ENCODE measurements at places on chromosomes 11 and 22.

GRCh38 chr22:50488006-50488677 lies 1.5 kb downstream of the MIOX start:
- no peak for DNase-seq

DNA sequence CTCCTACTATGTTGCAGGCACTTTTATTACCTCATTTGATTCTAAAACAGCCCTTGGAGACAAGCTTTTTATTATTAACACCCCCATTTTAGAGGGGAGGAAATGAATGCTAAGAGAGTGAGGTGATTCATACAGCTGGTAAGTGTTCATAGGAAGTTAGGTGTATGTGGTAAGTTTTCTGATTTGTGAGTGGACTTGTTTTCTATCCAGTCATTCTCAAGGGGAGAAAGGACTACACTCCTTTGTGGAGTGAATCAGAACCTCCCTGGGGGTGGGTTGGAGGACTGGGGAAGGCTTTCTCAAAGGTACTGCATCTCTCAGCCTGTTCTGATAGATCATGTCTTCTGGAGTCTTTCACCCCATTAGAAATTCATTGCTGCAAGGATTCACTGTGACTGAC lies 23.5 kb downstream of the PKNOX2 start:
- DNase-seq: no peak

DNA sequence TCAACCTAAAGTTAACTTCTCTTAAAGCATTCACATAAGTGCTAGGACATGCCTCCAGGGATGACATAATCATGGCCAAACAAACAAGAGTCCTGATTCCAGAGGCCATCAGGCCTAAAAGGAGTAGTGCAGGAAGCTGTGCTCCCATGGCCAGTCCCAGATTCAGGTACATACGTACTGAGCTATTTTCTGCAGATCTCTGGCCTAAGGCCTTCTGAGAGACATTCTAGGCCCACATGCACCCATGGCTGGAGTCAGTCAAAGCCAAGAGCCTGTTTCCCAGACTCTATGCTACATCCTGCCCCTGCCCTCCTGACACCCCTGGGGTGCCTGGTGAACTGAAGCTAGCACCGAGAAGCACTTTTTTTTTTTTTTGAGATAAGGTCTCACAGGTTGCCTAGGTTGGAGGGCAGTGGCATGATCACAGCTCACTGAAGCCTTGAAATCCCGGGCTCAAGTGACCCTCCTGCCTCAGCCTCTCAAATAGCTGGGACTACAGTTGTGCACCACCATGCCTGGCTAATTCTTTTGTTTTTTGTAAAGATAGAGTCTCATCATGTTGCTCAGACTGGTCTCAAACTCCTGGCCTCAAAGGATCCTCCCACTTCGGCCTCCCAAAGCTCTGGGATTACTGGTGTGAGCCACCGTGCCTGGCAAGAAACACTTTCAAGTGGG lies 553 bp downstream of the CD3D start:
- DNase-seq: no peak

GRCh38 chr11:105868762-105869285 lies 153.2 kb downstream of the MSANTD4 start:
- no peak for DNase-seq

DNA sequence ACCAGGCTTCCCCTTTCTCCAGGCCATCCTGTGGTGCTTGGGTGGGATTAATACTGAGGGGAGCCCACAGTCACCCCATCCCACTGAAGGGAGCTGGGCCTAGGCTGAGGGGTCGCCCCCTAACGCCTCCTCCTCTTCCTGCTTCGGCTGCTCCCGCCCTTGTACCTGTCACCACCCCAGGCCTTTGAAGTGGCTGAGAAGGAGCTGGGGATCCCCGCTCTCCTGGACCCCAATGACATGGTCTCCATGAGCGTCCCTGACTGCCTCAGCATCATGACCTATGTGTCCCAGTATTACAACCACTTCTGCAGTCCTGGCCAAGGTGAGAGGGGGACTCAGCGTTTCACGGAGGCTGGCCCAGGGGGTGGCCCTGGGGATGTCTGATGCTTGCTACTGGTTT lies 6.1 kb downstream of the MICALL1 start:
- DNase-seq: no peak

- DNase-seq: no peak
Observed at GRCh38 chr11:109697140-109697843, 275.3 kb downstream of the C11orf87 start.

GRCh38 chr22:19604711-19605268 lies 80.6 kb upstream of the CLDN5 start:
- no peak for DNase-seq
